ENCODE measurements at places on chromosomes 13 and 19. TPM values are rescaled to one million over a fixed set of nuclear protein-coding genes. Genes with fewer than 3 reads are reported as not detected.

The EDNRB gene
- total RNA-seq, result under 0.01 TPM

The KLK4 gene
- not detected for total RNA-seq

The ZNF90 gene
- total RNA-seq, result 0.65 TPM

The MUC16 gene
- not detected for total RNA-seq

The ZNF805 gene
- 22.3 TPM for total RNA-seq

The CDKN2D gene
- total RNA-seq, result 7.1 TPM

The CRB3 gene
- not detected for total RNA-seq

The NOTCH3 gene
- 2.9 TPM for total RNA-seq

The SULT2A1 gene
- total RNA-seq, result not detected

The NCR1 gene
- total RNA-seq, result 0.65 TPM

The CALR3 gene
- not detected for total RNA-seq

The NECTIN2 gene
- total RNA-seq, result 121 TPM

All from epithelial cell of umbilical artery (primary cell).